Right ventricle myocardium superior (tissue), 1 donor: ENCODE measurements at places on chromosomes 13 and 19. TPM values are rescaled to one million over a fixed set of nuclear protein-coding genes. Genes with fewer than 3 reads are reported as not detected.
A peak's percentile ranks its signal among the peaks of the same experiment; 100 is the strongest.

The LIM2 gene
- not detected for total RNA-seq

DNA sequence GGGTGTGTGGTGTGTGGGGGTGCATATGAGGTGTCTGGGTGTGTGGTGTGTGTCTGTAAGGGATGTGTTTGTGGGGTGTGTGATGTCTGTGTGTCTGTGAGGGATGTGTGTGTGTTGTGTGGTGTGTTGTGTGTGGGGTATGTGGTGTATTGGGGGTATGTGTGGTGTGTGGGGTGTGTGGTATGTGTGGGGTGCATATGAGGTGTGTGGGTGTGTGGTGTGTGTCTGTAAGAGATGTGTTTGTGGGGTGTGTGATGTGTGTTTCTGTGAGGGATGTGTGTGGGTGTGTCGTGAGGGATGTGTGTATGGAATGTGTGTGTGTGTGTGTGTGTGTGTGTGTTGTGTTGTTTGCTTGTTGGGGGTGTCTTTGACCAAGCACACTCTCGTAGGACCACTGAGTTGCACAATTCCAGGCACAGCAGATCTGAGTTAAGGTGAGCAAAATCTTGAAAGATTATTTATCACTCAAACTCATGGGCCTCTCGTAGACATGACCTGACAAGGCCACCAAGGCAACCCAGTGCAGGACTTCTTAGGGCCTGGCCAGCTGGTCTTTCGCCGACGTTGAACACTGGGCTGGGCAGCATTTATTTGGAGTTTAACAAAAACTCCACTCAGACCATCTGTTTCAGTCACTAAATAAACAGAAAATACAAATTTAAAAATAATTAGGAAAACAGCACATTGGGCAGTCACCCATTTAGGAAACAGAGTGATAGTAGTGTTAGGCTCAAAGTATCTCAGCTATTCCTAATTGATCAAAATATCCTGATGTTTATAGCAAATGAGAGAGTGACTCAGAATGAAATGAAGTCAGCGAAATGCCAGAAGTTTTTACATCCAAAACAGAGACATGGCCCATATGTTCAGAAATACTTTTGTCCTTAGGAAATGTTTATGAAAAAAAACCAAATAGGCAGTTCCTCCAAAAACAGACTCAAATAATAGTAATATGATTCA, 301.1 kb downstream of the FGF9 start:
- no peak for DNase-seq

- DNase-seq: no peak
Measured at GRCh38 chr13:38213314-38213713, 136.3 kb upstream of the UFM1 start.

The TDRD12 gene
- total RNA-seq: not detected

GRCh38 chr19:28691683-28692082, 521.3 kb downstream of the UQCRFS1 start:
- no peak for DNase-seq

- no peak for DNase-seq
Measured at GRCh38 chr13:106736941-106737340, 169.0 kb upstream of the ARGLU1 start.

The CCDC70 gene
- total RNA-seq: not detected

- DNase-seq: no peak
Measured at GRCh38 chr13:106986687-106987426, 418.9 kb upstream of the ARGLU1 start.

DNA sequence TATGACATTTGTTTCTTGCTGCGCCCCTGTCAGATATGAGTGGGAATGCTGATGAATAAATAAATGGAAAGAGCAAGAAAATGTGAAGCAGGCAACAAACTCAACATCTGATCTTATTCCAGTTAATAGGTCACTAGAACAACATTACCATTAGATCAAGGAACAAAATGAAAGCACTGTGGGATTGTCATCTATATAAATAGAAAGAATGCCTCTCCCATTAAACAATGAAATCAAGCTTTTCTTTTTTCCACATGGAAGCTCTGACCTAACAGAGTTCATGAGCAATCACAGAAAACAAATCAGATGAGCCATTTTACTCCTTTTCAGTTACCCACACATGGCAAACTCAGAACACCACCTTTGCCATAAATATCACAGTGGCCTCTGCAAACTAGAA, 354.8 kb downstream of the SUCLA2 start:
- DNase-seq: no peak

DNA sequence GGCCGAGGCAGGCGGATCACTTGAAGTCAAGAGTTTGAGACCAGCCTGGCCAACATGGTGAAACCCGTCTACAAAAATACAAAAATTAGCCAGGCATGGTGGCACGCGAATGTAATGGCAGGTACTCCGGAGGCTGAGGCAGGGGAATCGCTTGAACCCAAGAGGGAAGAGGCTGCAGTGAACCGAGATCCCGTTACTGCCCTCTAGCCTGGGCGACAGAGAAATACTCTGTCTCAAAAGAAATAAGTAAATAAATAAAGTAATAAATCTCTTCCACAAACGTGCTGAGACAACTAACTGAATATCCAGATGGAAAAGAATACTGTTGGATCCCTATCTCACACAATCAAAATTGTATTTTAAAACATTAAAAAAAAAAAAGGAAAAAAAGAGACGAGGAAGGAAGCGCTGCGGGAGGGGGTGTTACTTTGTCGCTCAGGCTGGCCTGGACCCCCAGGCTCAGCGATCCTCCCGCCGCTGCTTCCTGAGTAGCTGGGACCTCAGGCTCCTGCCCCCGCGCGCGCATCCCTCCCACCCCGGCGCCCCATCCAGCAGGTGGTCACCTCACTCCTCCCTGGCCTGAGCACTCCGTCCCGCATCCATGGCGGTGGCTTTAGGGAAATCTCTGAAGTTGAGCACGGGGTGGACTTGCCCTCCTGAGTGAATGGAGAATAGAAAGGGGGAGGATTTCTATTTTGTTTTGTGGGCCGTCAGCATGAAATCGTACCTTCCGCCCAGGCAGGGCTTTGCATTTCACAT, 628 bp upstream of the ZNF813 start:
- DNase-seq: peak; percentile 47

DNA sequence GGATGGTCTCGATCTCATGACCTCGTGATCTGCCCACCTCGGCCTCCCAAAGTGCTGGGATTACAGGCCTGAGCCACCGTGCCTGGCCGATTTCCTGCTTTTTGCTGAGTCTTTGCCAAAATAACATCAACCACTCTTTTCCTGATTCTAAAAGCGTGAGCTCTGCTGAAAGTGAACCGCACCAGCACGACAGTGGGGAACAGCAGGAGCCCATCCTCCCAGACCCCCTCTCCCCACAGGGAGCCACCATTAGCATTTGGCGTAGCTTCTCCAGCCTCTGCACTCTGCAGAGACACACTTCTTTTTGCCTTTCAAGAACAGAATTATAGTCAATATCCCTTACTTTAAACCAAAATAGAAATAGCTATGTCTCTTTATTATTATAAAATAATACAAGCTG, 41.3 kb downstream of the MYH14 start:
- no peak for DNase-seq

GRCh38 chr13:75414036-75414827, 67.7 kb downstream of the TBC1D4 start:
- DNase-seq: no peak

- DNase-seq: no peak
Measured at GRCh38 chr13:46382224-46382623, 4.8 kb downstream of the RUBCNL start.

DNA sequence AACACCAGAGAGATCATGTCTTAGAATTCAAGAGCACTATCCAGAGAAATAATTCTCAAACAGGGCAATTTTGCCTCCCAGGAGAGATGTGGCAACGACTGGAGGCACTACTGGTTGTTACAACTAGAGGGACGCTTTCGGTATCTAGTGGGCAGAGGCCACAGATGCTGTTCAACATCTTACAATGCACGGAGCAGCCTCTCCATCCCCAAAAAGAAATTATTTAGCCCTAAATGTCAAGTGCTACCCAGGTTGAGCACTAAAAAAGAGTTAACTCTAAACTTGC, 78.6 kb downstream of the ABCC4 start:
- DNase-seq: no peak

The CD37 gene
- total RNA-seq: 4.0 TPM

The RGL3 gene
- 8.6 TPM for total RNA-seq

- DNase-seq: no peak
Measured at GRCh38 chr13:48175185-48175584, 57.8 kb upstream of the ITM2B start.

DNA sequence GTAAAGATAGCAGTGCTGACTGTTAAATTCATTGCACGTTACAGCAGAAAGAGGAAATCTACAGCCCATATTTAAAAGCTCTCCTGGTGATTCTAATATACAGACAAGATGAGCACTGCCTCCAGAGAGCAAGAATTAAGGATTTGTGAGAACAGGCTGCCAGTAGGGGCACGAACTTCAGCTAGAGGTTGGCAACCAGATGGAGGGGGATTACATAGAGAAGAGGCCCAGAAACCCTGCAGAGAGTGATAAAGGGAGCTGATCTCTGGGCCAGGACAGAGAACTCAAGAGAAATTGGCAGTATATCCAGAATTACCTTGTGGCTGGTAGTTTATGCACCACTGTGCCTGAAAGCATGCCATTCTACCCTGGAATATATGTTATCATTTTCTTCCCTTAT, 144.8 kb downstream of the UFM1 start:
- DNase-seq: no peak

The KLK1 gene
- total RNA-seq: not detected

The ANKRD24 gene
- 0.08 TPM for total RNA-seq

The SIGLEC14 gene
- 1.00 TPM for total RNA-seq

GRCh38 chr13:38419312-38419873, 69.7 kb downstream of the UFM1 start:
- DNase-seq: no peak

The PSG2 gene
- not detected for total RNA-seq

The TFDP1 gene
- total RNA-seq: 42.1 TPM

GRCh38 chr13:80685942-80686341, 345.0 kb upstream of the SPRY2 start:
- no peak for DNase-seq

DNA sequence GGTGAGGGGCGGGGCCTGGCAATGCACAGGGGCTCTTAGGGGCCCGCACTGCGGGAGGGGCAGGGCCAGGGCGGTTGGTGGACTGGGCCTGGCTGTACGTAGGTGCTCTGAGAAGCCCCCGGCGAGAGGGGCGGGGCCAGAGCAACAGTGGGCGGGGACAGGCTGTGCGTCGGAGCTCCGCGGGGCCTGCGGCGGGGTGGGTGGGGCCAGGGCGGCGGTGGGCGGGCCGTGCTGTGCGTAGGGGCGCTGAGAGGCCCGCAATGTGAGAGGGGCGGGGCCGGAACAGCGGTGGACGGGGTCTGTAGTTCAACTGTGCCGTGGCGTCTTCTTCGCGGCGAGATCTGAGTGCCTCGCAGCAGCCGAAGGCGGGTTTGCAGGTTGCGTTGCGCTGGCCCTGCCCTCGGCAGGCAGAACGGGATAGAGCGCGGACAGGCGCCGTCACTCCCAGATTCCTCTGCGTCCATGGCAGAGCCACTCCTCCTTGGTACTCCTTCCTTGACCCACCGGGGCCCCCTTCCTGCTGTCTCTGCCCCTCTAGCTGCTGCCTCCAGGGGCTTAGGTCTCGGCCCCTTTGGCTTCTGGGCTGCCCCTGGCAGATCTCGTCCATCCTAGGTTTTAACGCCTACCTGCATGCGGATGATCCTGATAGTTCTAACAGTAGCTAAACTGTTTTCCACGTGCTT, 33.2 kb downstream of the CCNE1 start:
- peak; percentile 95 for DNase-seq

GRCh38 chr13:58946274-58946673, 1217.5 kb downstream of the DIAPH3 start:
- no peak for DNase-seq

The FSD1 gene
- not detected for total RNA-seq

GRCh38 chr19:45613926-45614725, 12.1 kb upstream of the GPR4 start:
- DNase-seq: no peak

DNA sequence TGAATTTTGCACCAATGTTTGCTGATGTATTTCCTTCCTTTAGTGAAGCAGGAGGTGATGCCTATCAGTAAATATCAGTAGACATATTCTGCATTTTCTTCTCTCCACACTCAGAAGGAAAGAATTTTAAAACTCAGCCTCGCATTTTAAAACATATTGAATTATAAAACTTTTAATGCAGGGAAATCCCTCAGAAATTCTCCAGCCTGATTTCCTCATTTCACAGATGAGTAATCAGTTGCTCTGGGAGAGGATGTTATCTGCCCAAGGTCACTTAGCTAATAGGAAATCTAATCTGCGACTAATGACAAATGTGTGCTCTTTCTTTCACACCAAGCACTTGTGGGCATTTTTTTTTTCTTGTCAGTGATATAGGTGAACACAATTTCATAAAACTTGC, 320.6 kb downstream of the ITGBL1 start:
- DNase-seq: no peak
